ENCODE measurements at places on chromosomes 2 and 18. TPM values are rescaled to one million over a fixed set of nuclear protein-coding genes. Genes with fewer than 3 reads are reported as not detected.

Gene CCDC74A
- 2.5 TPM for total RNA-seq

Gene C2orf78
- total RNA-seq, result not detected

Gene RTP5
- not detected for total RNA-seq

Gene POTEC
- total RNA-seq, result not detected

Gene SH3RF3
- 2.7 TPM for total RNA-seq

Gene SLC19A3
- 1.2 TPM for total RNA-seq

Gene SALL3
- not detected for total RNA-seq

Gene NLRC4
- 0.40 TPM for total RNA-seq

Gene SMYD1
- total RNA-seq, result 169 TPM

Gene REG1B
- total RNA-seq, result not detected

Gene ABCG8
- not detected for total RNA-seq

Gene C2orf92
- 9.1 TPM for total RNA-seq

Gene XRCC5
- total RNA-seq, result 188 TPM

GRCh38 chr2:166090346-166090745 lies 37.5 kb downstream of the SCN1A start:
- DNase-seq, result no peak

DNA sequence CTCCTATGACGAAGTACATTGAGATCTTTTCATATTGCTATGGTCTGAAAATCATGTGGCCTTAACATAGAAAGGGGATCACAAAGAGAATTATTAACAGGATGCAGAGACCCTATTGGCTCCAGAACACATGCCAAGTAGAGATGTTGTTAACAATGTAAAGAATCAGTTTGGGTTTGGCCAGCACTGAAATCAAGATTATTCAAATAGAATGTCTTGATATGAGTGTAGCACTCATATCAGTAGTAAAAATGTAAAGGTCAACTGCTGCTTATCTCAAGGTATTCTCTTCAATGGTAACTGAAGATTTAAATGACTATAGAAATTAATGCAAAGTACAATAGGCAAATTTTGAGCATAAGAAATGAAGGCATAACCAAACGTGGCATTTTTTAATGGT lies 262.8 kb downstream of the PTH2R start:
- no peak for DNase-seq

DNA sequence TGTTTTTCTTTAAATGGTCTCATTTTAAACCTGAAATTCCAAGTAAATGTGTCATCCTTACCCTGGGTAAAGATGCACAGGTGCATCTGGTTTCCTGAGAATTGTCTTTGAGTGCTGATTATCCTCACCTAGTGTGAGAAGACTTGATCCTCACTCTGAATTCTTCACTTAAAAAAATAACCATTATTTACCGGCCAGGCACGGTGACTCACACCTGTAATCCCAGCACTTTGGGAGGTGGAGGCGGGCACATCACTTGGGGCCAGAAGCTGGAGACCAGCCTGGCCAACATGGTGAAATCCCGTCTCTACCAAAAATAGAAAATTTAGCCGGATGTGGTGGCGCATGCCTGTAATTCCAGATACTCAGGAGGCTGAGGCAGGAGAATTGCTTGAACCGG lies 9.9 kb upstream of the WNT6 start:
- no peak for DNase-seq

- peak; percentile 43 for DNase-seq
Observed at GRCh38 chr2:43265001-43265400, 38.6 kb upstream of the ZFP36L2 start.

DNA sequence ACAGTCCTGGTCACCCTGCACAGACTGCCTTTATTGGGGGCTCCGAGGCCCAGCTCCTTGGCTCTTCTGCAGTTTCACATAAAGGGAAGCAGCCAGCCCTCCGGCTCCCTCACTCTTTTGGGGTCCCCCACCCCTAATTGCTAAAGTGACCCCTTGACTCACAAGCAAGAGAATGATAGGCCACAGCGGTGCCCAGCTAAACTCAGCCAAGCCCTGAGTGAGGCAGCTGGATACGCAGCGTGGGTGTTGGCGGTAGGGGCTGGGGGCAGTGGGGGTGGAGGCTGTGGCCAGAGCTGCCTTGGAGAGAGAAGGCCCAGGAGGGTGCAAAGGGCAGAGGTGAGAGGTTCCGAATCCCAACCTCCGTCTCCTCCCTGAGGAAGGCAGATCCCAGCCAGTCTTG lies 25.5 kb upstream of the ALPP start:
- DNase-seq, result no peak

GRCh38 chr2:152477347-152478092 lies 142.5 kb downstream of the FMNL2 start:
- no peak for DNase-seq

DNA sequence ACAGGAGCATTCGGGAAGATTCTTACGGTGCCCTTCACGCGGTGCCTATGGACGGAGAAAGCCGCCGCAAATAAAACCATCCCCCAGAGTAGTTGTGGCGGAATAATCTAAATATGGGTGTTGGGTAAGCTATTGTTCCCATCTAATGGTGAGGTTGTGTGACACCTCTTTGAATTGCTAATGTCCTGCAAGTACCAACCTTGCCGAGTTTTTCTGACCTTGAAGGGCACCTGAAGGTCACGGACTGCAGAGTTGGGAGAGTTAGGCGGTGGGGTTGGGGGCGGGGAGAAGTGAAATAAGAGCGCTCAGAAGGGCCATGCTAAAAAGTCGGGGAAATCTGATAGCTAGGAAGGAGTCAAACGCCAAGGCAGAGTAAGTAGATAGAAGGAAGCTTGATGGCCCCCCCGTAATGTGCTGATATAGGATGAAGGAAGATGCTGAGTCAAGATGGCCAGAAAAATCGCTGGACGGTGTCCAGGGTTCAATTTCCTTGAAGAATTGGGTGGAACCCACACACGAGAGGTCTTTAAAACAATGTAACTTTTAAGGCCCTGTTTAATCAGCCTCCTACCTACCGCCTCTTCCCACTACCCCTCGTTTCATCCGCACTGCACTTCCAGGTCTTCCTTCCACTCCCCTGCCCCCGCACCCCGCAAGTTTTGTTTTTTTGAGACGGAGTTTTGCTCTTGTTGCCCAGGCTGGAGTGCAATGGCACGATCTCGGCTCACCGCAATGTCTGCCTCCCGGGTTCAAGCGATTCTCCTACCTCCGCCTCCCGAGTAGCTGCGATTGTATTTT lies 600 bp downstream of the KATNAL2 start:
- DNase-seq, result peak; percentile 72

- DNase-seq, result no peak
Observed at GRCh38 chr18:12571630-12572029, 86.3 kb downstream of the SPIRE1 start.

GRCh38 chr2:12070581-12070980 lies 324.1 kb downstream of the LPIN1 start:
- no peak for DNase-seq

GRCh38 chr2:233976690-233977294 lies 59.6 kb downstream of the TRPM8 start:
- DNase-seq, result peak; percentile 71

GRCh38 chr2:196449083-196449482 lies 190.4 kb upstream of the CCDC150 start:
- no peak for DNase-seq

DNA sequence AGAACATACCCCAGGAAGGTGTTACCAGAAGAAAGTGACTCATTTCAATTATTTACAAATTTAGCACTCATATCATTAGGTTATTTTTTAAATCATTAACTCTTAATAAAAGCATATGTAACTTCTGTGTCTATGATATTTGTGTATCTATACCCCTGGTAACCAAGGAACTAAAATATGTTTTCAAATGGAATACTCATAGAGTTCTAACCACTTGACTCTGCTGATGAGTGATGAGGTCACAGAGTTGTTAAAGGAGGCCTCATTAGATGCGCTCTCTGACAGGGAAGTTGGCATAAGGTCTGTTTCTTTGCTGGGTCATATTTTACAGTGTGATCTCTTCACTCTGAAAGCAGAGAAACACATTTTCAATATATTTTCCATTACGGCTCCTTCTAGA lies 73.4 kb downstream of the CCDC150 start:
- no peak for DNase-seq

DNA sequence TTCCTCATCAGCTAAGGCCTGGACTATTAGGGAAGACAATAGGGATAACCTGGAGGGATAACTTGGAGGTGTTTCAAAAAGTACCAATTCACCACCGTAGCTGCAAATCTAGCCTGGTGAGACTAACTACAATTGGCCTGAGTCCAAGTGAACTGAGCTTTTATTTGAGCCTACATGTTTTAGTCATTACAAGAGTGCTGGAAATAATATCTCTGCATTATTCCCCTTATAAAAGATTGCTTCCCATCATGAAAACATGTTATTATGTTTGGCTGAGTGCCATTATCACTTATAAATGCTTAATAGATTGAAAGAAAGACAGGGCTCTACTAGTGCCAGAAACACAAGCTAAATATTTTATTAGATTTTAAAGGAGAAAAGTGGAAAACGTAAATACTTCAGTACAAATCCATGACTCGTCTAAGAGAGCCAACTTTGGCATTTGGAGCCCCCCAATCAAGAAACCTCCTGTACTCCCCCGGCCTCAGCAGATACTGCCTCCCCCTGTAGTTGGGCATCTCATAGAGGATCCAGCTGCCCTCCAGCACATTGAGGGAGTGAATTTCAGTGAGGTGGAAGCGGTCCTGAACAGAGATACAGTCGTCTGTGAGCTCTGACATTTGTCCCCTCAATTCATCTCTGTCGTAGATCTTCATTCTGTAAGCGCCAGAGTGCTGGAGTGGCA lies 3.6 kb downstream of the CRYGB start:
- DNase-seq, result peak; percentile 64

DNA sequence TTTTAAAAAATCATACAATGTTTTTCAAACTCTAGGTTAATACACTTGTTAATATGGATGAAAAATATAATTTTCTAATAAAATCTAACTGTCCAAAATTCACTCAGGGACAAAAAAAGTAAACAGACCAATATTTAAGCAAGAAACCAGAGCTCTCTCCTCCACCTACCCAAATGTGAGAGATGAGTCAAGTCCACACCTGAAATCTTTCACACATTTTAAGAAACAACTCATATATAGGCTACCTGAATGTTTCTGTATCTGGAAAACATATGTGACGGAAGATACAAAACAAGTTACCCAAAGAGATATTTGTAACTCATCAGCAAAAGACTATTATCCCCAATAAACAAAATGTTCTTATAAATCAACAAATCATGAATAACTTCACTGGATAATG lies 20.2 kb downstream of the ZNF516 start:
- no peak for DNase-seq

DNA sequence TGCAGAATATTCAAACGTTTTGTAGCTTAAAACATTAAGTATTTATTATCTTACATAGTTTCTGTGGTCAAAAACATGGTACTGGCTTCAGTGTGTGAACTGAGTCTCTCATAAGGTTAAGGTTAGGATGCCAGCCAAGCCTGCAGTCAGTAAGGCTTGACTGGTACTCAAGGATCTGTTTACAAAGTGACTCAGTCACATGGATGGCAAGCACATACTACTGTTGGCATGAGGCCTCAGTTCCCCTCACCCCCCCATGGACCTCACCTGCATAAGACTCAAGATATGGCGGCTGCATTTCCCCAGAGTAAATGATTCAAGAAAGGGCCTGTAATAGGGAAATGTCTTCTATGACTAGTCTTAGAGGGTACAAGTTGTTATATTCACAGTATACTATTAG lies 1167.5 kb downstream of the DPP10 start:
- no peak for DNase-seq

- peak; percentile 67 for DNase-seq
Observed at GRCh38 chr2:100104718-100105677, 37.4 kb downstream of the AFF3 start.

GRCh38 chr2:110747522-110748488 lies 15.4 kb downstream of the ACOXL start:
- DNase-seq, result no peak

GRCh38 chr2:8193146-8193545 lies 488.7 kb upstream of the ID2 start:
- no peak for DNase-seq

DNA sequence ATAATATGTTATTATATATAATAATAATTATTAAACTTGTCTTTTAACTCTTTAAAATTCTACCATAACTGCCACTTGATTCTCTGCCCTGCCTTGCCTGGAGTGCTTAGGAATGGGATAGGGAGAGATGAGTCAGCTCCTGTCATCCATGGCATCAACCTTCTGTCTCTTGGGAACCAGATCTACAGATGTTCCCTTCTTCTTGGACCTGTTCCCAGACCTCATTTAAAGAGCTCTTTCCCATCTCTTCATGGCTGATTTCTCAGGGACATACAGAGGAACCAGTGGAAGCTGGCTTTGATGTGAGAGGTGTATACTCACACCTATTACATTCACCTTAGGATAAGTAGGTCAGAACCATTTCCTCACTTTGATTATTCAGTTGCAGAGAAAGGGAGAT lies 155.3 kb upstream of the MYO3B start:
- DNase-seq, result peak; percentile 67

DNA sequence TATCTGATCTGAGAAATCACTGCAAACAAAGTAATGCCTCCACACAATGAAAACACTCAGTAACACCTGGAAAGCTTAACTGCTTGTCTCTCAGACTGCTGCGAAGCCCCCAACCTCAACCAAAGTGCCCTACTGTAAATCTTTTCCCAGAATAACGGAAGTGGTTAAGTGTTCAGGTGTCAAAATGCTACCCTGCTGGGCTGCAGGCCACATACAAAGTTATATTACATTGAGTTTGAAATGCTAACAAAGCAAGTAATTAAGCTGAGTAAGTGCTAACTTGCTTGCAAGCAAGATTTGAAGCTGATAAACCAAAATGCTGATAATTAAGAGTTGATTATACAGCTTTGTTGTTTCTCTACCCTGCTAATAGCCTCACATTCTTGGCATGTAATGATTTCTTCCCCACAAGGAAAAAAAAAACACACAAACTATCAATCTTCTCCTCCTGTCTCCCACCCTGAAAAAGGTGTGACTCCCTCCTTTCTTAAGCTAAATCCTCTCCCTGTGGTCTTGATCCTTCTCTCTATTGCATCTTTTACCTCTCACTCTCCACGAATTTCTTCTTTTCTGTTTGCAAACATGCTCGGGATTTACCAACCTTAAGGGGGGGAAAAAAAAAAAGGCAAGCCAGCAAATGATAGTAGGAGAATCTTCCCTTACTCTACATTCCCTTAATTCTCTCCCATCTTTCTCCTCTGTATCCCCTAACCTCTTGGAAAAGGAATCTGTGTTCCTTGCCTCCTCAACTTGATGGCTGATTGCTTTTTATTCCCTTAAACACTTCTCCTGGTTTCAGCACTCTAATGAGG lies 266.8 kb upstream of the SIX3 start:
- DNase-seq, result no peak

- no peak for DNase-seq
Observed at GRCh38 chr18:58687871-58688308, 16.6 kb downstream of the MALT1 start.

DNA sequence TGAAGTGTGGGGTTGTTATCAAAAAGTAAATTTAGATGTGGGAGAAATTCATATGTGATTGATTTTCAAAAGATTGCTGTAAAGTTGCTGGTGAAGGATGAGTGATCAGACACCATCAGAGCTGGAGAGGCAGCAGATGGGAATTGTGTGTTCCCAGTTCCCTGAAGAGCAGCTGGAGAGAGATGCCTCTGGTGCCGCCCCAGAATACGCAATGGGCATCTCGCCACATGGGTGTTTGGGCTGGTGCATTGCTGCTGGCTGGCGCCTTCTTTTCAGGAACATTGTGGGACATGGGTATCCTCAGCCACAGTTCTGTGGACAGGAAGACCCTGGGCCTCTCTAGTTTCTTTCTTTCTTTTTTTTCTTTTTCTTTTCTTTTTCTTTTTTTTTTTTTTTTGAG lies 11.9 kb downstream of the ATG4B start:
- DNase-seq, result peak; percentile 24

- DNase-seq, result no peak
Observed at GRCh38 chr2:210776756-210777155, 220.4 kb downstream of the CPS1 start.

GRCh38 chr18:6203791-6204190 lies 210.9 kb downstream of the L3MBTL4 start:
- peak; percentile 7 for DNase-seq
